Regular cardiac myocyte (primary cell): ENCODE measurements at places on chromosomes 6 and 20. TPM values are rescaled to one million over a fixed set of nuclear protein-coding genes. Genes with fewer than 3 reads are reported as not detected.

TMC2 gene
- not detected in 2 replicates for total RNA-seq

GMPR gene
- 7.6 and 8.1 TPM in 2 replicates for total RNA-seq

CLVS2 gene
- total RNA-seq = not detected in 2 replicates

LTB gene
- total RNA-seq = 0.28 TPM in 1 of 2 replicates, not detected in the other

KIZ gene
- 9.8 and 19.7 TPM in 2 replicates for total RNA-seq

FOXP4 gene
- 1.1 and 2.9 TPM in 2 replicates for total RNA-seq

SLPI gene
- 0.58 TPM in 1 of 2 replicates, not detected in the other for total RNA-seq

ZC2HC1B gene
- not detected in 2 replicates for total RNA-seq

KCNQ2 gene
- 0.19 TPM in 1 of 2 replicates, not detected in the other for total RNA-seq

OTOR gene
- not detected in 2 replicates for total RNA-seq

CEP162 gene
- 5.2 and 8.2 TPM in 2 replicates for total RNA-seq

ERVFRD-1 gene
- not detected in 2 replicates for total RNA-seq

GRM1 gene
- total RNA-seq = under 0.01 TPM in 2 replicates

MDC1 gene
- 4.8 and 10.9 TPM in 2 replicates for total RNA-seq

DXO gene
- 11.9 and 14.7 TPM in 2 replicates for total RNA-seq

HLA-DQA1 gene
- total RNA-seq = not detected in 2 replicates

TREML2 gene
- total RNA-seq = under 0.01 TPM in 1 of 2 replicates, not detected in the other

METTL24 gene
- total RNA-seq = under 0.01 and 0.85 TPM in 2 replicates

ANKRD6 gene
- total RNA-seq = 2.5 and 10.1 TPM in 2 replicates

WFDC10B gene
- total RNA-seq = not detected in 2 replicates

AIF1 gene
- total RNA-seq = not detected in 2 replicates

HCRTR2 gene
- total RNA-seq = not detected in 2 replicates

BNIP5 gene
- total RNA-seq = not detected in 2 replicates

MEP1A gene
- total RNA-seq = not detected in 2 replicates

ALDH5A1 gene
- total RNA-seq = 0.96 and 1.7 TPM in 2 replicates

C6orf163 gene
- 0.77 and 2.0 TPM in 2 replicates for total RNA-seq

MUCL3 gene
- not detected in 2 replicates for total RNA-seq

MUC22 gene
- total RNA-seq = not detected in 2 replicates

HEY2 gene
- total RNA-seq = 0.28 and 0.77 TPM in 2 replicates

TRIM31 gene
- not detected in 2 replicates for total RNA-seq

CGA gene
- total RNA-seq = 0.28 TPM in 1 of 2 replicates, not detected in the other

SLC13A3 gene
- total RNA-seq = 0.38 and 2.3 TPM in 2 replicates

PAX1 gene
- not detected in 2 replicates for total RNA-seq

TMEM200A gene
- 124 and 232 TPM in 2 replicates for total RNA-seq

CCHCR1 gene
- 14.7 and 19.0 TPM in 2 replicates for total RNA-seq

CNR1 gene
- under 0.01 and 0.28 TPM in 2 replicates for total RNA-seq

CARMIL1 gene
- 15.3 and 24.0 TPM in 2 replicates for total RNA-seq

RNF114 gene
- 92.8 and 150 TPM in 2 replicates for total RNA-seq

PCK1 gene
- total RNA-seq = not detected in 2 replicates

RAMACL gene
- 0.38 and 1.1 TPM in 2 replicates for total RNA-seq

ZNF322 gene
- 11.7 and 18.3 TPM in 2 replicates for total RNA-seq

OPRL1 gene
- 0.19 and 2.0 TPM in 2 replicates for total RNA-seq

CD24 gene
- total RNA-seq = 12.3 and 16.6 TPM in 2 replicates

BEND6 gene
- 10.0 and 13.8 TPM in 2 replicates for total RNA-seq

ARFRP1 gene
- 31.6 and 41.6 TPM in 2 replicates for total RNA-seq

MRAP2 gene
- total RNA-seq = 1.7 and 3.7 TPM in 2 replicates

MCHR2 gene
- not detected in 2 replicates for total RNA-seq

SLC24A3 gene
- total RNA-seq = 0.77 and 1.4 TPM in 2 replicates

ESR1 gene
- total RNA-seq = 0.77 and 1.1 TPM in 2 replicates

TFB1M gene
- 19.4 and 33.8 TPM in 2 replicates for total RNA-seq

SMPDL3A gene
- total RNA-seq = 5.8 and 16.9 TPM in 2 replicates

PDYN gene
- total RNA-seq = not detected in 2 replicates

APCDD1L gene
- total RNA-seq = 7.3 and 9.0 TPM in 2 replicates
